ENCODE measurements at places on chromosomes 5 and 9.

GRCh38 chr5:120779674-120780073 lies 315.6 kb downstream of the PRR16 start:
- H3K27ac ChIP-seq: no peak overlapping the region
- no peaks in the 10 kb centered on the region for H3K27me3 ChIP-seq
- no peaks in the 10 kb centered on the region for H3K36me3 ChIP-seq
- no peak for DNase-seq
- no peak overlapping the region for H3K4me3 ChIP-seq
- H3K4me1 ChIP-seq: no peaks in the 10 kb centered on the region

DNA sequence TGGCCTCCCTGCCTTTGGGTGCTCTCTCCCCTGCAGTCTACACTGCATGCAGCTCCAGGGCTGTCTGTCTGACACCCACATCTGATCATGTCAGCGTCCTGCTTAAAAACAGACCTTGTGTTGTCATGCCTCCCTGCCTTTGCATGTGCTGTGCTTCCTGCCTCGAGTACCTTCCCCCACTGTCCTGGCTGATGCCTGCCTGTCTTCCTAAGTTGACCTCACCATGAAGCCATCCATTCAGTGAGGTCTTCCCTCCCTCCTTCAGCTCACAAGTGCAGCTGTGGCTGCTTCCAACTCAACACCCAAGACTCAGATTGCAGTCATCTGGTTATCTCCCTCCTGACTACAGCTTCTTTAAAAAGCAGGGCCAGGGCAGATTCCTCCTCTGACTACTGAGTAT lies 5.5 kb downstream of the ANGPTL2 start:
- no peaks in the 10 kb centered on the region for H3K36me3 ChIP-seq
- H3K27me3 ChIP-seq: no peaks in the 10 kb centered on the region
- no peak for DNase-seq
- peaks cover 25% of the 10 kb centered on the region for H3K4me1 ChIP-seq

GRCh38 chr5:178212241-178213002 lies 8.1 kb downstream of the HNRNPAB start:
- no peak overlapping the region for H3K4me3 ChIP-seq
- DNase-seq: no peak
- H3K36me3 ChIP-seq: peaks cover 39% of the 10 kb centered on the region
- H3K27me3 ChIP-seq: no peaks in the 10 kb centered on the region
- peaks cover under 1% of the 10 kb centered on the region for H3K4me1 ChIP-seq
- no peak overlapping the region for H3K27ac ChIP-seq

GRCh38 chr9:27470291-27470856 lies 53.7 kb upstream of the IFNK start:
- DNase-seq: no peak
- no peaks in the 10 kb centered on the region for H3K36me3 ChIP-seq
- H3K27me3 ChIP-seq: no peaks in the 10 kb centered on the region
- H3K27ac ChIP-seq: no peak overlapping the region

DNA sequence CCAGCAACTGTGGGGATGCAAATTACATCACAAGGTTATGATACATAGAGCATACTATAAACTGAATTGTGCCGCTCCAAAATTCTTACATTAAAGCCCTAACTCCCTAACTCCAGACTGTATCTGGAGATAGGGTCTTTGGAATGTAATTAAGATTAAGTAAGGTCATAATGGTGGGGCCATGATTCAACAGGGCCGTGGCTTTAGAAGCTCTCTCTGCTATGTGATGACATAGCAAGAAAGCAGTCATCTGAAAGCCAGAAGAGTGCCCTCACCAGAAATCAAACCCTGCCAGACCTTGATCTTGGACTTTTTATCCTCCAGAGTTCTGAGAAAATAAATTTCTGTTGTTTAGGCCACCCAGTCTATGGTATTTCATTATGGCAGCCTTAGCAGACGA lies 123.9 kb downstream of the FBXL17 start:
- no peaks in the 10 kb centered on the region for H3K27me3 ChIP-seq
- H3K36me3 ChIP-seq: no peaks in the 10 kb centered on the region
- no peak for DNase-seq
- H3K4me1 ChIP-seq: no peaks in the 10 kb centered on the region
- H3K27ac ChIP-seq: no peak overlapping the region
- no peak overlapping the region for H3K4me3 ChIP-seq

- no peak overlapping the region for H3K27ac ChIP-seq
- DNase-seq: no peak
- H3K4me3 ChIP-seq: no peak overlapping the region
- no peaks in the 10 kb centered on the region for H3K36me3 ChIP-seq
- no peaks in the 10 kb centered on the region for H3K4me1 ChIP-seq
Observed at GRCh38 chr5:81800797-81801196, 49.9 kb upstream of the SSBP2 start.

DNA sequence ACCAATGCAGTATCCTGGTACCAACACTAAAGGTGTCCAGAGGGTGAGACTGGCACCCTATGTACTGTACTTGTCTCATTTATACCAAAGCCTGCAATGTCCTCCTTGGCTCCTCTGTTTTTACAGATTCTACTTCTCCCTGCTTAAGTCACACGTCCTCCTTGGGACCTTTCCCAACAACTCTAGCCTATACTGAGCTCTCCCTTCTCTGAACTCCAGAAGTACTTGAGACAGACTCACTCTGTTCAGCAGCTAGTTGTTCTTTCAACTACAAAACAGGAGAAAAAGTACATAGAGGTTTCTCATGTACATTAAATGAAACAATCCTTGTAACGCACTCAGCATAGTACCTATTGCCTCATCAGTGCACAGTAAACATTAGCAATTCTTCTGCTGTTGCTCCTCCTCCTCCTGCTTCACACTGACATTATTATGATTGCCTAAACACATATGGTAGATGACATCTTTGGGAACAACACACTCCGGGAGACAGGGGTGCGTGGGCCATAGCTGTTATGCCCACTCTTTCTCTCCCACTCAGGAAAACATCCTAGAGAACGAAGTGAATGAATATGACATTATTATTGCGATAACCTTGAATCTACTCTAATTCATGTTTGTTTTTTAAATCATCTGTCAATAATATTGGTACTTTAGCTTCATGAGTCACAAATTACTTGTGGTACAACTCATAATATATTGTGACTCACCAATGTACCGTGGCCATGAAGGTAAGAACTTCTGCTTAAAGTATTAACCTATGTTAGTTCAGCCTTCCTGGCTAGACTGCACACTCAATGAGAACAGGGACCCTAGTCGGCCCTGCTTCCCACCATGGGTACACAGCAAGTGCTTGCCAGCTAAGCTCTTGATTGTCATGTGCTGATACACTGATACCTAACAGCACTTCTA lies 180.3 kb upstream of the ADRA1B start:
- no peaks in the 10 kb centered on the region for H3K36me3 ChIP-seq
- no peaks in the 10 kb centered on the region for H3K4me1 ChIP-seq
- H3K4me3 ChIP-seq: no peak overlapping the region
- H3K27me3 ChIP-seq: no peaks in the 10 kb centered on the region
- no peak for DNase-seq

GRCh38 chr5:95424526-95424925 lies 33.4 kb downstream of the FAM81B start:
- DNase-seq: no peak
- H3K4me1 ChIP-seq: no peaks in the 10 kb centered on the region
- no peaks in the 10 kb centered on the region for H3K27me3 ChIP-seq
- H3K36me3 ChIP-seq: no peaks in the 10 kb centered on the region
- no peak overlapping the region for H3K27ac ChIP-seq
- no peak overlapping the region for H3K4me3 ChIP-seq

- H3K27ac ChIP-seq: no peak overlapping the region
- no peaks in the 10 kb centered on the region for H3K36me3 ChIP-seq
- no peak overlapping the region for H3K4me3 ChIP-seq
- H3K4me1 ChIP-seq: no peaks in the 10 kb centered on the region
Observed at GRCh38 chr5:120088412-120088811, 375.7 kb upstream of the PRR16 start.

DNA sequence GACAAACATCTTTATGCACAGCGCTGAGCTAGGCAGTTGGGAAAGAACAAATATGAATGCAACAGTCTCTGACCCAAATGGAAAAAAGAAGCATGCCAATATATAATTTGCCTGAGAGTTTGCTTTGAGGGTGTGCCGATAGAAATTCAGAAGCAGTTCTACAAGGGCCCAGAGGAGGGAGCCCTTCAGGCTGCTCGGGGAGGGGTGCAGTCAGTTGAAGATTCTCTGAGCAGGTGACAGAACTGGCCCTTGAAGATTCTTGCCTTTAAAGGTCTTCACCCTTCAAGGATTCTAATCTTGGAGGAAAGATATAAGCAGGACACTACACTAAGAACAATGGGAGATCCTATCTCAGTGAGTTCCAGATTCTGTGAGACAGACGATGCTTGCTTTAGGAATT lies 3.7 kb upstream of the PAPPA start:
- no peak for DNase-seq
- peaks cover 22% of the 10 kb centered on the region for H3K4me1 ChIP-seq
- no peak overlapping the region for H3K27ac ChIP-seq
- H3K27me3 ChIP-seq: peaks cover 5% of the 10 kb centered on the region
- H3K36me3 ChIP-seq: no peaks in the 10 kb centered on the region
